ENCODE measurements at places on chromosomes 5 and 9.

- no peak for DNase-seq
Measured at GRCh38 chr5:29169886-29170285, 2023.6 kb upstream of the CDH6 start.

DNA sequence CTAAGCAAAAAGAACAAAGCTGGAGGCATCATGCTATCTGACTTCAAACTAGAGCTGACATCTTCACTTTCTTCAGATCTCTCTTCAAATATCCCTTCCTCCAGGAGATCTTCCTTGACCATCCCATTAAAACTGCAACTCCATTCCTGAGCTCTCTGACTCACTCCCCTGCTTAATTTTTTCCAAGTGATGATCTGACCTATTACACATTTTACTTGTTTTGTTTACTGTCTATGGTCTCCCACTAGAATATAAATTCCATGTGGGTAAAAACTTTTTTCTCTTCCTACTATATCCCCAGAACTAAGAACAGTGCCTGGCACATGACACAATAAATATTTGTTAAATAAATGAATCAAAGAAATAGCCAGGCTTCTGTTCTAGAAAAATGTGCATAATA is 87.5 kb downstream of the SLIT3 start:
- DNase-seq, result no peak

- DNase-seq, result no peak
Measured at GRCh38 chr9:109168170-109168569, 1.1 kb upstream of the FRRS1L start.

GRCh38 chr9:80072451-80072850 is 500.7 kb downstream of the TLE4 start:
- no peak for DNase-seq

DNA sequence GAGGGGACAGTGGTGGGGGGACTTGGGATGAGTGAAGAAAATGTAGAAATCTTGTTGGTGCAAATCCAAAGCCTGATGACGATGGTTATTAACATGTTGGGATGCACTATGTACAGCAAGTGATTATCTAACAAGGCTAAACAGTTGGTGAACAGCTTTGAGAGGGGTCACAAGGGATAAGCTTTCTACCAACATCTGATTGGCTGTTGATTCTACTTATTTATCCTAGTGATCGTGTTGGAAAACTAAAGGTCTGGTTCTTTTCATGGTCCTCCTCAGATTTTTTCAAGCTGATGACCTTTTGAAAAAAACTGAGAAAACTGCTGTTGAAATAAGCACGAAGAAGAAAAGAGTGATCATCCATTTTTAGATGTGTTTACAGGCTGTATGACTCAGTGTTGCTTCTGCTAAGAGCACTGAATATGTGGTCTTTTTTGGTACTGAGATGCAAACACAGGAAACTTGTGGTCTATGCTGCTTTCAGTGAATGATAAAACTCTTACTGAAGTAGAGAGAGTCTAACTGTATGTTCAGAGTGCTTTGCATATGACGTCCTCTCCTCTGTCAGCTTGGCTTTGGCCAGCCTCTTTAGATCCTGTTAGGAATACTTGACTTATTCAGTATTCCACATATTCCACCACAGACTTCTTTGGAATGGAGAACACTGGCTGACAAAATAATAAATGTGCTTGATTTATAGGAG is 174.8 kb downstream of the SLF1 start:
- DNase-seq, result no peak

GRCh38 chr5:122296871-122297270 is 15.2 kb upstream of the SNCAIP start:
- no peak for DNase-seq

DNA sequence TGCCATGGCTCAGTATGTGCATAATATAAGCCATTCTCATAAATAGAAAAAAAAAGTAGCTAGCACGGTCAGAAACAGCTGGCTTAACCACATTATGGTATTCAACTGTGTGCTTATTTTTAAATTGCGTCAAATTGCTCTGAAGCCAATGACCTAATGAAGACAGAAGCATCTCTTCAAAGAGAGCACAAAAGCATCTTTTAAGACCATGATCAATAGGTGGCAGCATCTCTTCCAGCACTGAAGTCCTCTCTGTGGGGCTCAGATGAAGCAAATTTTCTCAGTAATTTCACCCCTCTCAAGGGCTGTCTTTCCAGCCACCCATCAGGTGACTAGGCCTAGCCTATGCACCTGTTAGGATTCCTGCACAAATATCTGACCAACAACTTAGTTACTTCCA is 251.4 kb downstream of the GLIS3 start:
- DNase-seq, result no peak

GRCh38 chr5:172104021-172104420 is 84.0 kb downstream of the STK10 start:
- no peak for DNase-seq

DNA sequence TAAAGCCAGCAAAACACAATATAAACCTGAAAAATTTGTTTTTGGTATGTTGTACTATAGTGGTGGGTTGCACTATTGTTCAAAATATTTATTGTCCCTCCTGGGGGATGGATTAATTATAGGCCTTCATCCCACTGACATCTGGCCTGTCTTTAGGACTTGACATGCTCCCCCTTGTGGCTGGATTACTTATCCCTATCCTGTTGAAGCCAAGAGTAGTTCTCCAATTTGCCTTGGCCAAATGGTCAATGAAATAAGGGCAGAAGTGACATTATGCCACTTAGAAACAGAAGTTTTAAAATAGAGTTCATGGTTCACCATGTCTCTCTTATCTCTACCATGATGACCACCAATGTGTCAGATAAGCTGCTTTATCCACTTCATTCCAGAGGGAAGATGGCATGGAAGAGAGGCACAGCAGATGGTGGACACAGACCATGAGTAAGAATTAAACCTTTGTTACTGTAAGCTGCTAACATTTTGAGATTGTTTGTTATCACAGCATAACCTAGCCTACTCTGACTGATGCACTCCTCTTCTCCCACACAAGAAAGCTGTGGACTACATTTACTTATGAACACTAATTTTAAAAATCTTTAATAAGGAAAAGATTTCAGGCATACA is 29.2 kb upstream of the ARHGEF28 start:
- no peak for DNase-seq

DNA sequence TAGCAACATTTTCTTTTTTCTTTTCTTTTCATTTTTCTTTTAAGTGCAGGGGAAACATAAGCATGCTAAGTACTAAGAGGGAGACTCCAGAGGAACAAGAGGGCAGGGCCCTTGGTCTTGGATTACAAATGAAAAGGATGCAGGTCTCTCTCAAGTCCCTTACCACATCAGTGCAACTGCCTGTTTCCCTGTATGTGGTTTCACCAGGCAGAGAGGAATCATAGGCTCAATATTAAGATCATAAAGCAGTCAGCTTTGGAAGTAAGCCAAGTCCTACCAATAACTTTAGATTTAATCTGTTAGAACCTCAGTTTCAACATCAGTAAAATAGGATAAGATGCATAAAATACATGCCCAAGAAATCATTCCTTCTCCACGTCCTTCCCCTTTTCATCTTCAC is 422.7 kb upstream of the PAPPA start:
- DNase-seq, result no peak

- no peak for DNase-seq
Measured at GRCh38 chr9:71685394-71685793, 82.9 kb downstream of the CEMIP2 start.

GRCh38 chr5:44774279-44774880 is 34.4 kb upstream of the MRPS30 start:
- DNase-seq, result no peak

- no peak for DNase-seq
Measured at GRCh38 chr9:133950629-133951111, 41.5 kb downstream of the VAV2 start.

DNA sequence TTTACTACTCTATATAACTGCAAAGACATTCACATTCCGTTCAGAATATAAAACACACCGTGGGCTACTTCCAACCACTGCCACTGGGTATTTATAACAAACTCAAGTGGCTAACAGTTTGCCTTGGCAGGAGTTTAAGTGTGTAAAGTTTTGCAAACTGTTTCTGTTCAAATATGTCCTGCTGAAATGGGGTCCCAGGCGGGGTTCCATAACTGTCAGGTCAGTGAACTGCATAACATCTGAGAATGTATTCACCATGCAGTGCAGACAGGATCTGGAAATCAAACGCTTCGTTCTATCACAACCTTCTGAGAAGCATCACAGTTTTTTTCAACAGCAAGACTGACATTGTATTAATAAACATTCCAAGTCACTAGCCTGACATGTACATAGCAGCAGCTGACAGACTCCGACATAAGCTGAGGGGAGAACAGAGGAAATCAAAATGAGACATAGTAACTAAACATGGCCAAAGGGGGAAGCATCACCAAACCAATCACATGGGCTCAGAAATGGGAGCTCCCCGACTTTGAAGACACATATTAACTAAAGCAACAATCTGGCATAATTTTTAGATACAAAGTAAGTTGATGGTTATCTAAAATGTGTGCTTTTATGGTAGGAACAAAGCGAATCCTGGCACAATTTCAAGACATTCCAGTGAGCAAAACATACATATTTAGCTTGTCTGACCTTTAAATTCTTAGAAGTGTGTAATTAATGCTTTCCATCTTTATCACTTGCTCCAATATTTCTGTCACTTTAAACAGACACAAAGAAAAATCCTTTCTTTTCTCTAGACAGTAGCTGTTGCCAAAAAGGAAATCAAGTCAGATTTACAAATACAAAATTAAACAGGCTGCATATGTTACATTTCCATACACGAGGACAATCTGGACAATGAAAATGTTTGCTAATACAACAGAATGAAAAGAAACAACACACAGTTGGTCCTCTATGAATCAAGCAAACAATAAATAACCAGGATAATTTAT is 156.8 kb downstream of the MAPKAP1 start:
- no peak for DNase-seq

DNA sequence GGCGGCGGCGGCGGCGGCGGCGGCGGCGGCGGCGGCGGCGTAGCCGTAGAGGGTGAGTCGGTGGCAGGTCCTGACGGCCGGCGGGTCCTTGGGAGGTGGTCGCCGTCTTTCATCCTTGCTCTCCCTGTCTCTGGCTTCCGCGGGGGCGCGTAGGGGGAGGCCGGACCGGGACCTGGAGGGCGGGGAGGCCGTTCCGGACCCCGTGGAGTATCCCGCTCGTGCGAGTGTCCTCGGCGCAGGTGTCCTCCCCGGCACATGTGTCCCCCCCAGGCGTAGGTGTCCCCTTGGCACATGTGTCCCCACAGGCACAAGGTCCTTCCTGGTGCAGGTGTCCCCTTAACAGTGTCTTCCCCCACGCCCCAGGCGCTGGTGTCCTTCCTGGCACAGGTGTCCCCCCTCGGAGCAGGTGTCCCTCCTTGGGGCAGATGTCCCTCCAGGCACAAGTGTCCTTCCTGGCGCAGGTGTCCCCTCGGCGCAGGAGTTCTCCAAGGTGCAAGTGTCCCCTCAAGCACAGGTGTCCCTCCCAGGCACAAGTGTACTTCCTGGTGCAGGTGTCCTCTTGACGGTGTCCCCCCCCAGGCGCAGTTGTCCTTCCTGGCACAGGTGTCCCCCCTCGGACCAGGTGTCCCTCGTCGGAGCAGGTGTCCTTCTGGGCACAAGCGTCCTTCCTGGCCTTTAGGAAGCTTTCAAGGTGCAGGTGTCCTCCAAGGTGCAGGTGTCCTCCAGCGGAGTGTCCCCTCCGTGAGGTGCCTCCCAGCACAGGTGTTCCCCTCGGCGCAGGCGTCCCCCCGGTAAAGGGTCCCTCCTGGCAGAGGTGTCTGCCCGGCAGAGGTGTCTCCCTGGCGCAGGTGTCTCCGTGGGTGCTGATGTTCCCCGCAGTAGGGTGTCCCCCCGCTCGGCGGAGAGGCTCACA is 519 bp downstream of the EXOC3 start:
- peak; percentile 29 for DNase-seq

- DNase-seq, result no peak
Measured at GRCh38 chr5:58786035-58786434, 203.2 kb downstream of the RAB3C start.

DNA sequence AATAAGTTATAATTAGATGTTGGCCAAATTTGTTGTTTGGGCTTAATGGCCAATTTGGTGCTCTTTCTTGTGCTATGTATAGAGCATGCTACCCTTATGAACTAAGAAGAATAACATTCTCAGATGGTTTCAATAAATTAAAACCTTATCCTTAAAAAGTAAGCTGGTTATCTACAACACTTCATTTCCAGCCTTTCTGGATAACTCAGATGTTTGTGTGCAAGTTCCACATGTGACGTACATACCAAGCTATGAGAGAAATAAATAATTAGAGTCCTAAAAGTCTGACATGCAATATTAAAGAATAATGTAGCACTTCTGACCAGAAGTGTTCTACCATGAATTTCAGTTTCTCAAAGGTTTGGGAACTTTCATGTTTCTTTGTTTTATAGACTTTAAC is 11.7 kb downstream of the MTREX start:
- no peak for DNase-seq

DNA sequence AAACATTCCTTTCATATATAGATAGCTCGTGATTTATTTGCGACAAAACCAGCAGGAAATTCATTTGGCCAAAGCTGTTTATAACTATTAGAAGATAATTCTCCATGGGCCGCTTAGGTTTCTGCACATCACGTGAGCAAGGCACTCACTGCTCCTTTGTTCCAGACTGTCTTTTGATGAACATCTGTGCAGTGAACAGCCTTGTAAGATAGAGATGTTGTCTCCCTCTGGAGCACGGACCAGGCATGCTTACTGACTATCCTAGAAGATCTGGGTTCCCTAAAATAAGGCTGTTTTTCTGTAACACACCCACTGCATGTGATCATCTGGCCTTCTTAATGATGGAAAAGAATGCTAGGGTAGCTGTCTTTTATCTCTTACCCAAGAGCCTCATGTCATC is 30.9 kb downstream of the YIPF5 start:
- no peak for DNase-seq

- no peak for DNase-seq
Measured at GRCh38 chr9:135304886-135305285, 174.7 kb upstream of the PPP1R26 start.

GRCh38 chr5:170151097-170151831 is 45.6 kb downstream of the FOXI1 start:
- no peak for DNase-seq

- DNase-seq, result no peak
Measured at GRCh38 chr5:95916687-95917085, 45.0 kb downstream of the ELL2 start.

DNA sequence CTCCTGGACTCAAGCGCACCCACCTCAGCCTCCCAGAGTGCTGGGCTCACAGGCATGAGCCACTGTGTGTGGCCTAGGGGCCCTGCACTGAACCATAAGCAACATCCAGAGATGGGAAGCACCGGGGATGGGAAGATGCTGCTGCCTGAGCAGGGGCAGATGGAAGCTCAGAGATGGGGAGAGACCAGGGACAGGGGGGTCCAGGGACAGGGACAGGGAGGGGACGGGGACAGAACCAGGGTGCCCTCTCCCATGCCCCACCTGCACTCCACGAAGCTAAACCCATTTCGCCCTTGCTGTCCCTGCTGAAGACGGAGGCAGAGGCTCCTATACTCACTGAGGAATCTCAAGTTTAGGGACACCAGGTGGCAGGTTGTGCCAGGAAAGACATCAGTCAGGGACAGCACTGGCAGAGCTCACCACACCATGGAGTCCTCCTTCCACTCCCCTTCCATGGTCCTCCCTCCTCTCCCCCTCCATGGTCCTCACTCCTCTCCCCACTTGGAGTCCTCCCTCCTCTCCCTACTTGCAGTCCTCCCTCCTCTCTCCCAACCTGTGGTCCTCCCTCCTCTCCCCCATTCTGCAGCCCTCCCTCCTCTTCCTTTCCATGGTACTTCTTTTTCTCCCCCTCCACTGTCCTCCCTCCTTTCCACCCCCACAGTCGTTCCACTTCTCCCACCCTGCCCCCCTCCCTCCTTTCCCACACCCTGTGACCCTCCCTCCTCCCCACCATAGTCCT is 45.5 kb upstream of the LRRC14B start:
- no peak for DNase-seq

- DNase-seq, result no peak
Measured at GRCh38 chr9:134185536-134186011, 21.2 kb upstream of the RNU6ATAC start.

Measured in stimulated activated CD4-positive, alpha-beta T cell treated with anti-CD3 and anti-CD28 coated beads, Interleukin-4, amount 100 ng/mL, for 1 hour (primary cell).